Inflammatory macrophage treated with lipopolysaccharide for 1 hour (primary cell): ENCODE measurements at places on chromosomes 5 and 9.

- DNase-seq = no peak
Measured at GRCh38 chr5:143061161-143061945, 291.2 kb downstream of the ARHGAP26 start.

DNA sequence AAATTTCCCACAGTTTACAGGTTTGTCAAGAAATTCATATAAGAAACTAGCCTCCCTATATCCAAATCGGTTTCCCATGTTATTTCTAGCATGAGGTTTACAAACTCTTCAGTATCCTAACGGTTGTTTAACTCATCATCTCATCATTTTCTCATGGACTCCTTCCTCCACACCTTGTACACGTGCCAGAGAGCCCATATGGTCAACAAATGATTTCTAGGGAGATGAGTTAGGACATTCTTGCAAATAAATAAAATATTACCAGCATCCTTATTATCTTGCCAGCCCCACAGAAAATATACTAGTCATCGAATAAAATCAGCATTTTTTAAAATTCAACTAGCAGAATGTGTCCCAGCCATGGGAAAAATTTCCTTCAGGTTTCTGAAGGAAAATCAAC is 285.2 kb downstream of the EBF1 start:
- DNase-seq = no peak

DNA sequence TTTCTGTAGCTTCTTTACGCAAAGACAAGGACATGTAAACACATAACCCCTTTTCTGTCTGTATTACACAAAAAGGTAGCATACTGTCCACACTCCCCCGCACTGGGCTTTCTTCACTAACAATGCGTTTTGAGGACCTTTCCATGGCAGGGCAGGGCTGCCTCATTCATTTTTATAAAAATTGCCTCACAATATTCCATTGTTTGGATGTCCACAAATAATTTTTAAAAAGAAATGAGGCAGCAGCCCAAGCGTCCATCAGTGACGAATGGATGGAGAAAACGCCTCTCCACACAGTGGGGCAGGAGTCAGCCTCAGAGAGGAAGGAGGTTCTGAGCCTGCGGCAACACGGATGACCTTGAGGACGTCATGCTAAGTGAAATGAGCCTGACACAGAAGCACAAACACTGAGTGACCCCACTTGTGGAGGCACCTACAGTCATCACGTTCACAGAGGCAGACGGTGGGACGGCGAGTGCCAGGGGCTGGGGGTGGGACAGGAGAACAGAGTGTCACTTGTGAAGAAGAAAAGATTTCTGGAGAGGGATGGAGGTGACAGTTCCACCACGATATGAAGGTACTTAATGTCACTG is 67.8 kb downstream of the RASGEF1C start:
- DNase-seq = no peak

DNA sequence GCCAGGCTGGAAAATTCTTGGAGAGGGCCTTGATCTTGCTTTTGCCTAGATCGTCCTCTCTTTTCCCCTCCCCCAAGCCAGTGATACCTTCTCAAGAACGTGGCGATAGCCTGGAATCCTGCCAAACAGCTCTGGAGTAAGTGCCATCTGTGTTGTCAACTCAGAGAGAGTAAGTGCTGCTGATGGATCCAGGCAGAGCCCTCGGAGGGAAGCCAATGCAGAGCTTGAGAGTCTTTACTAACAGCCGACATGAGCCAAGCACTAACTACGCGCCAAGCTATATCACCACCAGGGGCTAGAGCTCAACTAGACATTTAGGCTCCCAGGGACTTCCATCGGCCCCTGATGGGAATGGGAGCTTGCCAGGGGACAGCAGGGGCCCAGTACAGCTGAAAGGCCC is 17.6 kb downstream of the RAPGEF1 start:
- DNase-seq = no peak

DNA sequence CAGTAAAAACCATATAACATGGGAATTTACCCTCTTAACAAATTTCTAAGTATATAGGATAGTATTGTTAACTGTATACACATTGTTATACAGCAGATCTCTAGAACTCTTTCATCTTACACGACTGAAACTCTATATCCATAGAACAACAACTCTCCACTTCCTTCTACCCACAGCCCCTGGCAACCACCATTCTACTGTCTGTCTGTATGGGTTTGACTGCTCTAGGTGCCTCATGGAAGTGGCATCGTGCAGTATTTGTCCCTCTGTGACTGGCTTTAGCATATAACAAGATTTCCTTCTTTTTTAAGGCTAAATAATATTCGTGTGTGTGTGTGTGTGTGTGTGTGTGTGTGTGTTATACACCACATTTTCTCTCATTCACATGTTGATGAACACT is 100.7 kb downstream of the ZNF462 start:
- DNase-seq = no peak

DNA sequence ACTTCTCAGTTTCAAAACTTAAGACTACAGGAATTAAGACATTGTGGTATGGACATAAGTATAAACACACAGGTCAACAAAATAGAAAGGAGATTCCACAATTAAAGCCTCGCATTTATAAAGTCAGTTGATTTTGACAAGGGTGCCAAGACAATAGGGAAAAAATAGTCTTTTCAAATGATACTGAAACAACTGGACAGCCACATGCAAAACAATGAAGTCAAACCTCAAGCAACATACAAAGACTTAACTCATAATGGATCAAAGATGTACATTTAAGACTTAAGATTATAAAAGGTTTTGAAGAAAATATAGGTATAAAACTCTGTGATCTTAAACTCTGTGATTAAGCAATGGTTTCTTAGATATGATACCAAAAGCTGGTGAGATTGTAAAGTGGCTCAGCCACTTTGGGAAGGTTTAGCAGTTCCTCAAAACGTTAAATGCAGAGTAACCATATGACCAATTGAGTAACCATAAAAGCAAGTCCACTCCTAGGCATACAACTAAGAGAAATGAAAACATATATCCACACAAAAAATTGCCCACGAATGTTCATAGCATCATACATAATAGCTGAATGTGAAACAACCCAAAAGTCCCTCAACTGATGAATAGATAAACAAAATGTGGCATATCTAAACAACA is 22.0 kb downstream of the HINT1 start:
- DNase-seq = no peak

GRCh38 chr5:139462586-139463276 is at the start of gene ECSCR:
Gene ECSCR (minus strand): TSS chr5:139462743. CDS start chr5:139462670, 73 bp downstream.
- DNase-seq = no peak

GRCh38 chr9:21316032-21316842 is 11.1 kb upstream of the IFNA5 start:
- DNase-seq = no peak

- DNase-seq = no peak
Measured at GRCh38 chr9:91813176-91813795, 136.7 kb downstream of the ROR2 start.
